Activated CD4-positive, CD25-positive, alpha-beta regulatory T cell (primary cell): ENCODE measurements at places on chromosomes 6 and 20.

GRCh38 chr6:163813979-163814493 lies 399.5 kb downstream of the QKI start:
- DNase-seq: no peak

- no peak for DNase-seq
Observed at GRCh38 chr6:141164042-141164743, 968.5 kb upstream of the GJE1 start.

DNA sequence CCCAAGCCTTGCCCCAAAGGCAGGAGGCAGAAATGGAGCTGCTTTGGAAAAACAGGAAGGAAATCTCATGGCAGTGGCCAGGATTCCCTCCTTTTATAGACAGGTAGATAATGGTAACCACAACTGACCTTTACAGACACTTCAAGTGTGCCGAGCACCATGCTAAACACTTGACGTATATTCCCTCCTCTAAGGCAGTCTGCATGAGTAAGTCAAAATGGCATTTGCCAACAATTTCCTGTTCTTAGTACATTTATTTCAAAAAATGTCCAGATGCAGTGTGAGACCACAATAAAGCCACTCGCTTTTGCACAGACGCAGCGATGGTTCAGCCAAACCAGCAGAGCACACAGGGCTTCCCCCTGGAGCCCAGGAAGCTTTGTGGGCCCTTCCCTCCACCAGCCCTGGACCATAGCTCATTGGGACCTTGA lies 16.5 kb upstream of the GPR6 start:
- no peak for DNase-seq

- no peak for DNase-seq
Observed at GRCh38 chr6:40408786-40409542, 178.2 kb downstream of the LRFN2 start.

- peak; percentile 4 for DNase-seq
Observed at GRCh38 chr6:52362443-52363227, 684 bp downstream of the PAQR8 start.

- no peak for DNase-seq
Observed at GRCh38 chr20:14637441-14637840, 300.0 kb upstream of the FLRT3 start.

DNA sequence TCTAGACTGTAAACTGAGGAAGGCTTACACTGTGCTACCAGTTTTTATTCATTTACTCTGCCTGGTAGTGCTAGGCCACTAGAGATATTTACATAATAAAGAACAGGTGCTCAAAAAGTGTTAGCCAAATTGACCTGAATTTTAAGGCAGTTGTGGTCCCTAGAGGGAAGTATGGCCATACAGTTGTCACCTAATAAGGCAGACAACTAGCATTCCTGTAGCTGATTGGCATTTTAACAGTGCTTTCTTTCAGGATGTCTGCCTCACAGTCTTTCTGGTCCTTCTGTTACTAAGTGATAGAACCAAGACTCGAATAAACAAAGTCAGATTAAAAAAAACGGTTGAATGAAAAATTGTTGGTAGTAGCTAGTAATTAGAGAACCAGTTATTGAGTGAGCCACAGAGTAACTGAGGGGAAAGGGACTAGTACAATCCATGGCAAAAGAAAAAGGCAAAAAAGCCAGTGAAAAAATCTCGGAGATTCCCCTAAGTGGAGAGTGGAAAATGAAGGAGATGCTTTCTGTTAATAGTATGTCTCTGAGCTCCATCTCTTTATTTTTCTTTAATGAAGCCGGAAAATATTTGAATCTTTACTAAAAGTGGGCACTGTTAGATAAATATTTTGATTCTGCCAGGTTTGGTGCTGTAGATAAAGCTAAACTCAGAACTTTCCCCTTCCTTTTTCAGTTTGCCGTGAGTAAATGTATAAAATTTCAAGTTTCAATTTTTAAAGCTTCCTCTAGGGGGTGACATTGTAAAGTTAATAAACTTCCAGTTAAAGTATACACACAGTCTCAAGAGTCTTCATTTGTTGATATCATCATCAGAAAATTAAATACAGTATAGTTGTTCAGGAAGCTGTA lies 9.1 kb downstream of the VTA1 start:
- no peak for DNase-seq

GRCh38 chr6:144744720-144745119 lies 459.6 kb downstream of the UTRN start:
- no peak for DNase-seq

- no peak for DNase-seq
Observed at GRCh38 chr6:154558984-154559383, 48.5 kb upstream of the CNKSR3 start.

GRCh38 chr20:62528983-62529891 lies 53.4 kb upstream of the GATA5 start:
- DNase-seq: no peak

GRCh38 chr6:11232193-11232769 lies at the start of gene NEDD9:
Gene NEDD9, minus strand, starts transcription at chr6:11232668. Its CDS starts 153 bp downstream, at chr6:11232515.
- peak; percentile 83 for DNase-seq

DNA sequence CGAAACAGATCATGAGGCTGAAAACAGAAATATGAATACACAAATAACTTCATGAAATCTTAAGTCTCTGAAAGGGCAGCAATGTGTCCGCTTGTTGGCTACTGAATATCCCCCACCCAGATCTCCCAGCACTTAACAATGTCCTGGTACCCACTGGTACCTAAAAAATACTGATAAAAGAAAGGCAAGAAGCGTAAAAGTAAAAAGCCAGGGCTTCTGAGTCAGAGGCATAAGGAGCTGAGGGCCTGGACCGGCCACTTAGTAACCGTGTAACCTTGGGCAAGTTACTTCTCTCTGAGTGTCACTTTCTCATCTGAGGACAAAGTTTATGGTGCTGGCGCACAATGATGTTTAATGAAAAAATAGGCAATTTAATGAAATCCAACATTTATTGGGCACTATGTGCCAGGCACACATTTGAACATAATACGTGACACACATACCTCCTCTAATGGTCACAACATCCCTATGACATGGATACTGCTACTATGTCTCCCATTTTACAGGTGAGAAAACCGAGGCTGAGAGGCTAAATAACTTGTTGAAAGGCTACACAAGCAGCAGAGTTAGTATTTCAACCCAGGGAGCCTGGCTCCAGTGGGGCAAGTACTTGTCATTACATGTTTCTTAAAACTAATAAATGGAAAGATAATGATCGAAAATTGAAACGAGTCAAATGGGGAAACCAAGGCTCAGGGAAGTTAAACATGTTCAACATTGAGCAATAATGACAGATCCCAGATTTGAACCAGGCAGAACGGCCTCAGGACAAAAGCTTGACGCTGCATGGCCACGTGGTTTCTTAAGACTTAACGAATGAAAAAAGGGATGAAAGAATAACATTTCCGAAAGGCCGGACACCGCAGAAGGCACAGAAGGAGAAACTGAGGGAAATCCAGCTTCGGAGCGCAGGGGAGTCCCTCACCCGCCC lies 828 bp downstream of the TP53RK start:
- no peak for DNase-seq

DNA sequence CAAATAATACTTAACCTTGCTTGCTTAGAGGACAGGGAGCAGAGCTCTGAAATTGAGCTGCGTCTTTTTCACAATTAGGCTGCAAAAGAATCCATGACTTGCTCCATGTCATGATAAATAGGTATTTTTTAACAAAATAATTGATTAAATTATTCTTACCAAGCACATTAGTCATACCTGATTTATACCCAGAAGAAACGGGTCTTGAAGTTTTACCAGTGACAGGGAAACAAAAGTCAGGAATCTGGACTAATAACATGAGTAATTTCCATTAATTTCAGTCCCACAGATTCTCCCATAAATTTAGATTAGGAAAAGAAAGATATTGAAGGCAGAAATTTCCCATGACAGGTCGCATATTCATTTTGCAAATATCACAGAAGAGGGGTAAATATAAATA lies 85.0 kb upstream of the BMP5 start:
- no peak for DNase-seq

DNA sequence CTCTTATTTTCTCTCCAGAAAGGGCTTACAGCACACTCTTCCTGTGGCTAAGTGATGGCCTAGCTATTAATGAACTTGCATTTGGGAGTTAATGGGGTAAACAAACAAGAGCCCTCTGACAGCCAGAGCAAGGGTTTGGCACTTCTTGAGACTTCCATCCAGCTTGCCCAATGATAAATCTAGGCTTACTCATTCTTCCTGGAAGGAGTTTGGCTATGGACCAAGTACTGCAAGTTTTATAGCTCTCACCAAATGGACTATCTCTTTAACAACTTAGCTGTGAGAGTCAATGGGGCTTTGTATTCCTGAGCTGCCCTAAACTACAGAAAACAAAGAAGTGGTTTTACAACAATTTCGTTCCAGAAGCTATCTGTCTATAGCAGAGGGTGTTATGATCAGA lies 16.7 kb upstream of the PI3 start:
- DNase-seq: no peak

DNA sequence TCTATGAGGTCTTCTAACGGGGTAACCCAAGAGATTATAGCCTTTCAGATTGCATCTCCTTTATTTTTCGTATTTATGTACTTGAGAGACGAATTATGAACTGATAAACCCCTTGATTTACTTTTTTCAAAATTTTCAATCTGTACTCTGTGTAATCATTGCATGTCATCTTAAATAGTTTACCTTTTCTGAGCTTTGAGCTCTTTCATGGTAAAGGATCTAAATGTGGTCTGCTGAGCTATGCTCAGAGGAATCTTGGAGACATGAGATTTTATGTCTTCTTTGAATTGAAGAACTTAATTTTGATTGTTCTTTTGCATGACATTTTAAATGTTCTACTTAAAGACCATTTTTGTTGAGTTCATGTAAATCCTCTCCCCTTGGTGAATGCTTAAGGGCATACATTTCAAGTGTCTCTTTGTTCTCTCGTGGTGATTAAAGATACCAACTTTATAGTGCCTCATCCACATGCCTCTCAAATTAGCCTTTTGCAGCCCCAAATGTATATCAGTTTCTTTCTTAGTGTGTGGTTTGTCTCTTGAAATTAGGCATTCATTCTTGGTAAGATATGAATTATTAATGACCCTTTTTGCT lies 116.3 kb upstream of the SCGN start:
- no peak for DNase-seq

DNA sequence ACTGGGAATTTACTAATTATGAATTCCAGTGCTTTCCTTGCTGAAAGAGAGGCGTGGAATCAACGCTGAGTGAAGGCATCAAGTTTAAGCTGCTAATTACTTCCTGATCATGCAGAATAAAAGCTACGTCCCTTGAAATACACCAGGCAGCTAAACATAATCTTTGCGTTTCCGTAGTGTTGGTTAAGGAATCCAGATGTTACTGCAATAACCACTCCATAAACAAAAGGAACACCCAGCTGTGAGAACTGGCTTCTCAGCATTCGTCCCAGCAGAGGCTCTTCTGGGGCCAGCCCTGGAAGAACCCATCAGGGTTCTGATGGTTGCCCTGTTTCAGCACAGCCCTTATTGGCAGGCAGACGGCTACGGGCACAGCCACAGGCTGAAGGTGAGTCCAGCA lies 111.4 kb downstream of the CDH26 start:
- DNase-seq: no peak

DNA sequence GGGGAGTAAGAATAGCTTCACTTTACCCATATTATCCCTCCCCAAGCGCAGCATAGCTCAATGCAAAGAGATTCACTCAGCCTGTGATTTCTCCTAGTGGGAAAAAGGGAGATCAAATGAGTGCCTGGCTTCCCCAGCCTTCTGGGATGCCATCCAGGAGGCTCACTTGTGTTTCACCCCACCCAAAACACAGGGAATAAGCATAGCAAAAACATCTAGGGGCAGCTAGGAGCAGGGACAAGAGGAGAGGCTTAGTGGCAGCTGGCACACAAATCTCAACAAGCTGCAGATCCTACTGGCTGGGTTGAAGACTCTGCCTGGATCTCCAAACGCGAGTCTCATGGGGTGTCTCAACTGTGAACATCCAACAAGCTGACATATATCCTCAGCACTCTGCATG lies 715.8 kb downstream of the RNF144B start:
- no peak for DNase-seq

DNA sequence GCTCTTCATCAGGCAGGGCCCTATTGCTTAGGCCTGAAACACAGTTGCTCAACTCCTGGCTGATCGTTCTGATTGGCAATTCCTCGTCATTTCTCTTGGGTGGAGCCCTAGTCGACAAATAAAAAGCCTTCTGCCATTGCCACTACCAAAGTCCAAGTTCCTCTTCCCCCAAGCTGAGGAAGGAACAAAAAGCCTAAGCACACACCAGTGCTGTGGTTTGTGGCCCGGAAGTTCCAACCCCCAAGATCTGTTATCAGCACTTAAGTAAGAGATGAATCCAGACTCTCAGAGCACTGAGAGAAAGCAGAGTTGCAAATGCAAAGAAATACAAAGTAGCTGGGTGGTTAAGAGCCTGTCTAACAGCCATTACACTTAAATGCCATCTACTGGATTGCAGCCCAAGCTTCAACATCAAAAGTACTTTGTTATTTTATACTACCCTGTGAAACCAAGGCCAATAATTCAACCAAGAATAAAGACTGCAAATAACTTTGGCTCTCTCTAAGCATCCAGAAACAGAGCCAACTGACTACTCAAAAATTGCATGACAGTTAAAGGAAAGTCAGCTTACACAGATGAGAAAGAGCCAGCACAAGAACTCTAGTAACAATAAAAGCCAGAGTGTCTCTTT lies 1024.0 kb downstream of the GRIK2 start:
- no peak for DNase-seq

- DNase-seq: no peak
Observed at GRCh38 chr6:121351916-121352315, 17.6 kb upstream of the TBC1D32 start.

GRCh38 chr20:43516251-43516824 lies 8.8 kb downstream of the L3MBTL1 start:
- DNase-seq: no peak

- DNase-seq: no peak
Observed at GRCh38 chr6:141105481-141105880, 1027.2 kb upstream of the GJE1 start.

- no peak for DNase-seq
Observed at GRCh38 chr20:22371843-22372242, 212.5 kb downstream of the FOXA2 start.

DNA sequence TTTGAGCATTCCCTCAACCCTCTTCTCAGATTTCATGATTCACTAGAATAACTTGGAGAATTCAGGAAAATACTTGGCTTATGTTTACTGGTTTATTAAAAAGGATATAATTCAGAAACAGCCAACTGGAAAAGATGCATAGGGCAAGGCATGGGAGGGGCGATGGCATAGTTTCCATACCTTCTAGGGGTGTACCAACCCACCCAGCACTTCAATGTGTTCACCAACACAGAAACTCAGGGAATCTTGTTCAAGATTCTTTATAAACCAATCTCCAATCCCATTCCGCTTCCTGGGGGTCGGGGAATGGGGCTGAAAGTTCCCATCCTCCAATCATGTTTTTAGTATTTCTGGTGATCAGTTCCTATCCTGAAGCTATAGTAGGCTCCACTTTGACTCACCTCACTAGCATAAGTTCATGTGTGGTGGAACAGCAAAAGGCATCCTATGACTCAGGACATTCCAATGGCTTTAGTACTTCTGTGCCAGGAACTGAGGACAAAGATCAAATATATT lies 164.4 kb downstream of the SIM1 start:
- no peak for DNase-seq

- DNase-seq: no peak
Observed at GRCh38 chr6:69926745-69927144, 60.4 kb downstream of the COL19A1 start.

- DNase-seq: no peak
Observed at GRCh38 chr6:31875877-31876276, 2.9 kb downstream of the SLC44A4 start.

- no peak for DNase-seq
Observed at GRCh38 chr20:460707-461106, 1.6 kb downstream of the TBC1D20 start.
